ENCODE measurements at places on chromosomes 7 and 10.

DNA sequence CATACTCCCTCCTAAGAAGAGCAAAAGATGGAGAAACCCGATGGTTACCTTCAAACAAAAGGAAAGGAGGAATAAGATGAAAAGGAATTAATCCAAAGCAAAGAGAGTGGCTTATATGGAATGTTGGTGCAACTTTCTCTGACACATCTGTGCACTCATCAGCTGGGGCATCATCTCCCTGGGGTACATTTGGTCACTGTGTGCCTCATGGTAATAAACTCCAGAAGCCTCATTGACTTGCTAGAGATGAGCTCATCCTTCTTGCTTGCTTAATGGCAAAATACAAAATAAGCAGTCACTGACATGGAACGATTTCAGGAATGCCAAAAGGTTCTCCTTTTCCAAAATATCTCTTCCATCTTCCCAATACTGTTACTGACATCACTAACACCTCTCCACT, 22.5 kb downstream of the CAV1 start:
- DNase-seq = no peak

DNA sequence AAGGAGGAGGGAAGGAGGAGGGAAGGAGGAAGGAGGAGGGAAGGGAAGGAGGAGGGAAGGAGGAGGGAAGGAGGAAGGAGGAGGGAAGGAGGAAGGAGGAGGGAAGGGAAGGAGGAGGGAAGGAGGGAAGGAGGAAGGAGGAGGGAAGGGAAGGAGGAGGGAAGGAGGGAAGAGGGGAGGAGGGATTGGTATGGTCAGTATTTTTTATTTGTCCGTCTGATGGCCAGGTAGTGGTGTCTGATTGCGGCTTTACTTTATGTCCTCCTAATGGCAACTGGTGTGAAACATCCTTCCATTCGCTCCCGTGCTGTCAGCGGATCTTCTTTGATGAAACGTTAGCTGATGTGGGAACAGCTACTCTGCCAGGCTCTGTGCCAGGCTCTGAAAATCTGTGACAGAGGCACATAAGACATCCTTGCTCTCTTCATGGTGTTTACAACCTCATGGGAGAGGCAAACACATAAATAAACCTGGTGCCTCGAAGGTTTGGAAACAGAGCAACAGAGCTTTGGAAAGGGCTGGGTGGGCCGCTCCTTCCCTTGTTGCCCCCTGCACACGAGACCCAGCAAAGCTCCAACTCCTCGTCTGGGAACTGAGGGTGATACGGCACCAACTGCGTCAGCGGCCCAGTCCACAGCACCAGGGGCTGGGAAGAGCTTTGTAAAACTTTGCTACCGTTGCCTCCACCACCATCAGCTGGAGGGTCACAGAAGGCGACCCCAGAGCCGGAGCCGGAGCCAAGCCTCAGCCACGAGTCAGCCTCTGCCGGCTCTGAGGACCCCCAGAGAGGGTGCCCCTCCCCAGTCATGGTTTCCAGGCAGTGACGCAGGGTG, 40.3 kb downstream of the PDGFA start:
- no peak for DNase-seq

DNA sequence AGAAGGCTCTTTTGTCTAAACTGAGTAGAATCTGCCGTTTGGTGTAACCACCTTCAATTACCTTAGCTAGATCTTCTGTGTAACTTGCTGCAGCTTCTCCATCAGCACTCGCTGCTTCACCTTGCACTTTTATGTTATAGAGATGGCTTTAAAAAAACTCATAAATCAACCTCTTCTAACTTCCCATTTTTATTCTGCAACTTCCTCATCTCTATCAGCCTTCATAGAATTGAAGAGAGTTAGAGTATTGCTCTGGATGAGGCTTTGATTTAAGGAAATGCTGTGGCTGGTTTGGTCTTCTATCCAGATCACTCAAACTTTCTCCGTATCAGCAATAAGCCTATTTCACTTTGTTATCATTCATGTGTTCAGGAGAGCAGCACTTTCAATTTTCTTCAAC, 1131.9 kb upstream of the CELF2 start:
- DNase-seq = no peak

DNA sequence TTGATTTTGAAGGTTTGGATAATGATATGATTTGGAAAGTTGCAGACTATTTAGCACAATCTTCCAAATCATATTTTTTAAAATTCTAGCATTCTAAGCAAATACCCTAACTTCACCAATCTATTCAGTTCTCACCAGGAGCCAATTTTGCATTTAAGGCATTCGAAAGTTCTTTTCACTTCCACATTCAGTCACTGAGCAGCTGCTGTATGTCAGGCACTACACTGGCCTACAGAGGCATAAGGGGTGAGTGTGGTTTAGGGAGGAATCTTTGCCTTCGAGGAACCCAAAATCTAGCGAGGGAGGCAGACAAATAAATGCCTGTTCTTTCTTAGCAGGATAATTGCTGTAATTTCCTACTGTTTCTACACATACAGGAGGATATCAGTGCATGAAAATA, 10.7 kb upstream of the UCN3 start:
- no peak for DNase-seq

GRCh38 chr7:36600869-36601530, 123.3 kb downstream of the AOAH start:
- DNase-seq = no peak

- no peak for DNase-seq
Measured at GRCh38 chr7:158595068-158595467, 7.4 kb upstream of the PTPRN2 start.
